ENCODE measurements at places on chromosomes 7 and 10.

GRCh38 chr7:14048889-14049288 lies 59.4 kb upstream of the ETV1 start:
- no peak for DNase-seq

GRCh38 chr7:1691096-1691495 lies 21.0 kb downstream of the ELFN1 start:
- DNase-seq: no peak

- DNase-seq: no peak
These were observed 22.9 kb downstream of the GSAP start for GRCh38 chr7:77393261-77393660.

DNA sequence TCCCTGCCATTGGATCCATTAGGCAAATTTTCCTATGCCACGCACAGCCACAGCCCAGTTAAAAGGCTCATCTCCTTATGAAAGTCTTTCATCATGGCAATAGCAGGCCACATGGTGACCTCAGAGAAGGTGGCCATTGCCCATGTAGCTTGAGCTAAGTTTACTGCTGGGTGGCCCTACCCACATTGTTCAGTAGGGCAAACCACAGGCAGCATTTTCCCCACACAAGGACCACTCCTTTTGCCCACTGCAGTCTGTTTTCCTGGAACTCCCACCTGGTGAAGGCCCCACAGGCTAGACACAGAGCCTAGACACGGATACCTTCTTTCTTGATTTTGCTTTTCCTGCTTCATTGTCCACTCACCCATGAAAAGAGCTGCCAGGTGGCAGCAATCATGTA lies 101.5 kb upstream of the NPVF start:
- no peak for DNase-seq

DNA sequence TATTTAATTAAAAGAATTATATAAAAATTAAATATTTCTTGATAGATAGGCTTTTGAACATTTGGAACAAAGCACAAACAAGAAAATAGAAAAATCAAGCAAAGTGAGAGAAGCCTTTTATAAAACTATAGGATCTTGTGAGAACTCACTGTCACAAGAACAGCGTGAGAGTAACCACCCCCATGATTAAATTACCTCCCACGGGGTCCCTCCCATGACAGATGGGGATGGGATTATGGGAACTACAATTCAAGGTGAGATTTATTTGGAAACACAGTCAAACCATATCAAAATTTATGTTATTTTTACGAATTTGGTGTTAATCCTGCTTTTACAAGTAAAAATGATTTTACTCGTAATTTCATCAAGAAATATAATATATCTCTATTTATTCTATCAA lies 1136.1 kb upstream of the POT1 start:
- DNase-seq: no peak

DNA sequence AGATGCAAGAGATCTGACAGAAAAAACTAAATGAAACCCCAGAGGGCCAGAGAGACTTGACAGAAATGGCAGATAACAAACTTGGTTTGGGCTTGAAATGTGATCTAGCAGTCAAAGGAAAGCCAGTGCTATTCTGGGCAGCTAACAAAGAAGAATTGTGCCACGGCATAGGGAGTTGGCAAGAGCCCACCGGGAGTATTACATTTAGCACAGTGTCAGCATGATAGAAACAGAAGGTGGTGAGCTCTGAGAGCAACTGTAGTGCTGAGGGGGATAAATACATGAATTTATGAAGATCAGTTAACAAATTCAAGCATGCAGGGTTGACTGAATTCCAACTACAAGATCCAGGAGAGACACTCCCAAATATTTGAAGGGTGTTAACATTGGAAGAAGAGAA lies 91.1 kb downstream of the AHCYL2 start:
- DNase-seq: peak; percentile 82

DNA sequence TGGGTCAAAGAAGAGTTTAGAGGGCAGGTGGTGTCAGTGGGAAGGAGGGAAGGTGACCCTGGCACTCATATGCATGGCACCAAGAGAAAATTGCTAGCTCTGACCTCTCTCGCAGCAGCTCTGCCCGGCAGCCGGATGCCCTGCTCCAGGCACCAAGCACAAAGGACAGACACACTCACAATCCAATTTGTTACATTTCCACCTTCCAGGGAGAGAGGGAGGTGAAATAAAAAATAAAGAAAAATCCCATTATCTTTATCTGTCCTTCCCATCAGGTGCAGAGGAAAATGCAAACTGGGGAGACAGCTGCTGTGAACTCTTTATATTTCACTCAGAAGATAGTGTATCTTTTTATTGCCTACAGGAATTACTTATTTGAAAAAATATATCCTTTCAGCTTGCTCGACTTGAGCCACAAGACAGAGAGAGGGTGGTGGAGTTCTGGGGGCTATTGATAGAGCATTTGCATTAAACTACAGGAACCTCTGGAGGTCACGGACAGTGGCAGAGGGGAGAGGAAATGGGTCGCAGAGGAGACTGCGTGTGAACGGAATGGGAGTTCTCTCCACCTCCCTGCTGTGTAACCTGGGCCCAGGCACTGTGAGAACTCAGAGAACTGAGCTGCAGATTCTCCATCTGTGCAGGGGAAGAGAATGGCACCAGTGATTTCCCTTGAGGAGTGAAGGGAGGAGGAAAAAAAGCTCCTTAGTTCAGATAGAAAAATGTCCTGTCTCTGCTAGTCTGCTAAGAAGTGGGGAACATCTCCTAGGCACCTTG lies 421.4 kb downstream of the PLXNA4 start:
- DNase-seq: no peak

- DNase-seq: no peak
These were observed 15.4 kb upstream of the FKBP9 start for GRCh38 chr7:32941681-32942414.

DNA sequence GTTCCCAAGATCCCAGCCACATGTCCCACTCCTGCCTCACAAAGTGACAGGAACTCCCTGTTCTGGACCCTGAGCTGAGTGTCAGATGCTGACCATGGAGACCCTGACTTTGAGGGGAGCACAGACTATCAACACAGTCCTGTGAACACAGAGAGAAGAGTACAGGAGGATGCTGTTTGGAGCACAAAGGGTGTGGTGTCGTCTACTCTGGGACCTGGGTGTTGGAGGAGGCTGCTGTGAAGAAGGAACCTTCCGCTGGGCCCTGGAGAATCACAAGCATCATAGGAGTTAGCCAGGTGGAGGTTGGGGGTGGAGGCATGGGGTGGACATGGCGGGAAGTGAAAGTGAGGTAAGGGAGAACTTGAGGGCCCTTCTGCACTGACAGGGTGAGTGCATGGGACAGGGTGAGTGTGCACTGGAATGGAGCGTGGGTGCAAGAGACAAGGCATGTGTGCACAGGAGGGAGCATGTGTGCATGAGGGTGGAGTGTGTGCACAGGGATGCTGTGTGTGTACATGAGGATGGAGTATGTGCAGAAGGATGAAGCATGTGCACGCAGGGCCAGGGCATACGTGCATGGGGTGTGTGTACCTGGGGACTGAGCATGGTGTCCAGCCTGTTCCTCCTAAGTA lies 70.7 kb upstream of the ANTXRL start:
- DNase-seq: no peak

- DNase-seq: no peak
These were observed 279.1 kb downstream of the BMPER start for GRCh38 chr7:34184466-34184865.

DNA sequence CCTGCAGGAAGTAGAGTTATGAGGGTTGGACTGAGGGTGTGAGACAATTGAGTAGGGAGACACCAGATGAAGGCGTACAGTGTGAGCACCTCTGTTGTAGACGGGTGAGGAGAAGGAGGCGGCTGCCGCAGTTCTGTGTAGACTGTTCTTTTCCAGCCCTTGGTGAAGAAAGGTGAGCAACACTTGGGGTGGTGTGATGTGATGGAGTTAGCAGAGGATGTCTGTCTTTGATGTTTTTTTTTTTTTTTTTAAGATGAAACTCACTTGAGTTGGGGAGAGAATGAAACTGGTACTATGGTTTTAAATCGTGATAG lies 42.8 kb upstream of the RNF216 start:
- DNase-seq: no peak

GRCh38 chr7:153590136-153590535 lies 462.1 kb upstream of the DPP6 start:
- no peak for DNase-seq

GRCh38 chr7:113636727-113637421 lies 281.9 kb downstream of the PPP1R3A start:
- no peak for DNase-seq

DNA sequence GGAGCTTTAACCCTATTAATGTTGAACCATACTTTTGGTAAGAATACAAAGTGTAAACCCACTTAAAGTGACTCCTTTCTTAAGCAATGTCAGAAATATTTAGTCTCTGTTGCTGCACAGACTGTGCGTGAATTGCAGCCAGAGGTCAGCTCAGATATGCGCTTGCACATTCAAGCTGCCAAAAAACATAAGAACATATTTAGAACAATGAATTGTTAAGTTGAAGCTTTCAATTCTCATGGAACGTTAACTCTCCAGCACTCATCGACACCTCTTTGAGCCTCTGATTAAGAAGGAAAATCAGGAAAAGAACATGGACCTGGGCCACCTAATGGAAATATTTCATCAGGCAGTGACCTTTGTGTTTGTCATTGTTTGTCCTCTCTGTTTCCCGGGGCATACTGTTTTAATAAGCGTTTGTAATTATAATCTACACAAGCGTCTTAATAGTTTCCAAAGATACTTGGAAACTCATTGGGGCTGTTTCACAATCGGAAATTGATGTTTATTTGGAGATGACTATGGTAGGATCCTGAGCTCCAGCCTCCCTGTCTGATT lies 193.0 kb upstream of the CELF2 start:
- DNase-seq: no peak

GRCh38 chr7:120680985-120681384 lies 177.0 kb downstream of the TSPAN12 start:
- no peak for DNase-seq

GRCh38 chr7:46150202-46150601 lies 229.1 kb upstream of the IGFBP3 start:
- DNase-seq: no peak

- no peak for DNase-seq
These were observed 24.0 kb upstream of the ACTR3B start for GRCh38 chr7:152735443-152736004.

DNA sequence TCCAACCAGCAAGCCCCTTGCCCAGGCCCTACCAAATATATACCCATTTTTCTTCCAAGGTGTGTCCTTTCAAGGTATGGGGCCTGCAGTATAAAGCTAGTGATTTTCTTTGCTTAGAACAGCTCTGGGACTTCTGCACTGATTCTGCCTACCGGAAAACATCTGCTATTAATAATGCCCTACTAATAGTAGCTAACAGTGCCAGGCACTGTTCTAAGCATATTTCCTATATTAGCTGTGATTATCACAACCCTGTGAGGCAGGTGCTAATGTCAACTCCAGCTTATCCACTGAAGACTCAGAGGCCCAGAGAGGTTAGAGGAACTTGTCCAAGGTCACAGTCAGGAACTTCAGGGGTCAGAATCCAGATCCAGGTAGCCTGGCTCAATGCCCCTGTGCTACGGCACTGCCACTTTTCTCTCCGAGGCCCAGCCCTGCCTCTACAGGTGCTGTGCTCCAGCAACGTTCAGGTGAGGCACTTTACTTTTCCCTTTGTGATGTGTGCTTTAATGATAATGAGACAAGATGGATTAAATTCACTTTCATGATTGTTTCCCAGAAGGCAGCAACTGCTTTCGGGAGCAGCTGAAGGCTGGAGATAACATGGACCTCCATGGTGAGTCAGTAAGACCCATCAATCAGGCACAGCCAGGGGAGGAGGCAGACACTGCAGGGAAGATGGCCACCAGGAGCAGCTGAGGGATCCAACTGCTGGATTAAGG lies 26.7 kb downstream of the TAS2R41 start:
- no peak for DNase-seq

DNA sequence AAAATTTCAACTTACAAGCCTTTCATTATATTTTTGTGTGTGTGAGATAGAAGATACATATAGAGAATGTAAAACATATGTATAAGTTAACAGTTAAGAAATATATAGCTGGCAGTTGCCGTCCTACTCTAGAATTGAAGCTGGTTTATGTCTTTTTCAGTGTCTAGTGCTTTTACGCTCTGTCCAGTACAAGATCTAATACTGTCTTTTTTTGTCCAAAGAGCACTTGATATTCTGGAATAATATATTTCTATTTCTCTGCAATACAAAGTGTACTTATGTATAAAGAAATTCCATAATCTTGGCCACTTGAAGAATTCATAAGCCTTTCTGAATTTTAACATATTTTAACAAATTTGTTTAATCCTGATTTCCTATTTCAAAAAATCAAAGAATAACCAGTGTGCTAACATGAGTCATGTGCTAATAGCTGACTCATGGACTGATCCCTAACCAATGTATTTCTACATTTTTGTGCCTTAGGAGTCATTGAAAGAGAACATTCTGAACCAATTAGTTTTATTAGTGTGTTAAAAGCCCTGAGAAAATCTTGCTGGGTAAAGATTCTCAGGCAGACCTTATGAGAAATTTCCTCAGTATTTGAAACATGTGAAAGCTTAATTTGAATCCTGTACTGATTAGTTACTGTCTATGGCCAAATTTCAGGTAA lies 73.2 kb upstream of the CCAR1 start:
- no peak for DNase-seq

GRCh38 chr7:49094866-49095265 lies 170.5 kb downstream of the CDC14C start:
- DNase-seq: no peak

DNA sequence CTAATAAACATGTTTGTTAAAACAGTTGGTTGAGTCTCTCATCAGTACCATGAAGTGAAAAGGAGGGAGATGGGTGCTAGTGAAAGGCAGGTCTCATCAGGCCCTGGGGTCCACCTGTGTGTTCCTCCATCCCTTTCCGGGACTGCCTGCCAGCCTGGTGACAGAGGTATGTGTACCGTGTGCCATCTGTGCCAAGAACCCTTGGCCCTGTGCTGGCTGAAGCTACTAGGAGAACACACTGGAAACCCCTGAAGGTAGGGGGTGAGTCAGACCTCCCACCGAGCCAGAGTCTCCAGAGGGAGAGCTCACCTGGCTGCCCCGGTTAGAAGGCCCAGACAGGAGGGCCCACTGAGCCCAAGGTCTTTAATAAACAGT lies 2.3 kb downstream of the DDIT4 start:
- DNase-seq: no peak

- no peak for DNase-seq
These were observed 110.0 kb downstream of the TACC2 start for GRCh38 chr10:122098924-122099323.

DNA sequence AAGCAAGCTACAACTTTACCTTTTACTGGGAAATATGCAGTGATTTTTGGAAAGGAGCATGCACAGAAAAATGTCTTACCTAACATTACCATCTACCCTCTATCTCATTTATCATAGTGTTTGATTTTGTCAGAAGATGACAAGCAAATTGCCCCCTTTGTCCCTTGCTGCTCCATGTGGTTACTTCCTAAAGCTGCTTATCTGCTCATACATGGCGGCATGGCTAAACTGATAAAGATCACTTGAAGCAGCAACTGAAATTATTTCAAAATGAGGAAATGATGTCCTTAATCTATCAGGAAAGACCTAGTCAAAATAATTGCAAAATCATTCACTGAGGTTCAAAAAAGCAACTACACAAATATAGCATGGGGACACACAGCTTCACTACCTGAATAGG lies 1198.5 kb upstream of the SORCS1 start:
- no peak for DNase-seq
